ENCODE measurements at places on chromosomes 16 and 17.

- H3K4me1 ChIP-seq: no peaks in the 10 kb centered on the region
- no peak for DNase-seq
- no peaks in the 10 kb centered on the region for H3K36me3 ChIP-seq
These were observed 41.0 kb upstream of the ZNF469 start for GRCh38 chr16:88341551-88342290.

DNA sequence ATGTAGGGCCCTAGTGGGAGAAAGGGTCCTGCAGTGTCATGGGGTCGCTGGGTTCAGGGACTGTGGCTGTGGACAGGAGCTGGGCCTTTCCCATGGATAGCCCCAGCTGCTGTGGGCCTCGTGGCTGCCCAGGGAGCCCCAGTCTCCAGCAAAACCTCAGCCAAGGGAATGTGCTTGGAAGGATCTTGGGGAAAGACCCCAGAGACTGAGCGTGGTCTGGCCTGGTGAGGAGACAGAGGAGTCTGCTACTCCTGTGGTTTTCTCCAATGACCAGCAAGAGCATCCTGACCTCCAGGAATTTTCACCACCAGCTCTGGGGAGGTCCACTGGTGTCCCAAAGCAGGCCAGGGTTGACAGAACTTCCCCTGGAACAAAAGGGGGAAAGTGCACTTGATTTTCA lies 42.3 kb downstream of the RNF112 start:
- H3K4me3 ChIP-seq: no peak overlapping the region
- no peak for DNase-seq
- no peaks in the 10 kb centered on the region for H3K36me3 ChIP-seq
- H3K27me3 ChIP-seq: peaks cover 47% of the 10 kb centered on the region

GRCh38 chr17:63443053-63443452 lies 3.1 kb downstream of the CYB561 start:
- H3K4me3 ChIP-seq: no peak overlapping the region
- H3K27ac ChIP-seq: peak overlapping the region; percentile 11
- H3K36me3 ChIP-seq: no peaks in the 10 kb centered on the region
- DNase-seq: no peak
- peaks cover 50% of the 10 kb centered on the region for H3K27me3 ChIP-seq
- peaks cover 44% of the 10 kb centered on the region for H3K4me1 ChIP-seq

DNA sequence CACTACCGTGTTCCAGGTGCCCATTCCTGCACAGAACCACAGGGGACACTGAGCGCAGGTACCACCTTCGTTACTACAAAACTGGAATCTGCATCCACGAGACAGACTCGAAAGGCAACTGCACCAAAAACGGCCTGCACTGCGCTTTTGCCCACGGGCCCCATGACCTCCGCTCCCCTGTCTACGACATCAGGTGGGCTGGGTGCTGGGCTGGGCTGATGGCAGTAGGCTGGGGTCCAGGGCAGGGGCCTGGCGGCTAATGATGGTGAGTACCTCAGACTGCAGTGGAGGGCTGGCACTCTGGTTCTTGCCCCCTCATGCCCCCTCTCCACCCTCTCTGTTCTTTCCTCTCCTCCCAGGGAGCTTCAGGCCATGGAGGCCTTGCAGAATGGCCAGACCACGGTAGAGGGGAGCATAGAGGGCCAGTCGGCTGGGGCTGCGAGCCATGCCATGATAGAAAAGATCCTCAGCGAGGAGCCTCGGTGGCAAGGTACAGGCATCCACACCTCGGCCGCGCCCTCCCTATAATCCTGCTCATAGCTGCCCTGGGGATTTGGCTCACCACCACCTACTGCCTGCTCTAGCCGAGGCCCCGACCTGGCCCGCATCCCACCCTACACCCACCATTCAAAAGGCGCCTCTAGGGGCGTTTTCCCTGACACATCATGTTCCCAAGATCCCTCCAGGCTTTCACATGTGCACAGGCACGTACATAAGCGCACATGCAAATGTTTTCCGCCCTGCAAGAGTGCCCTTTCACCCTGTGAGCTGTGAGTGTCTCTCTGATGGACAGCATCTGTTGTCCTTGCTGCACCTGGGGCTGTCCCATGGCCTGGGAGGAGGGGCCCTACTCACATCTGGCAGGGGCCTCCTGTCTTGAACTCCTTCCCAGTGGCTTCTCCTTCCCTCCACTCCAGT lies 27.7 kb downstream of the UNK start:
- H3K36me3 ChIP-seq: peaks cover 16% of the 10 kb centered on the region
- H3K27me3 ChIP-seq: no peaks in the 10 kb centered on the region
- no peaks in the 10 kb centered on the region for H3K4me1 ChIP-seq
- DNase-seq: no peak
- no peak overlapping the region for H3K4me3 ChIP-seq

- H3K4me1 ChIP-seq: peaks cover 12% of the 10 kb centered on the region
- no peaks in the 10 kb centered on the region for H3K27me3 ChIP-seq
- no peak overlapping the region for H3K27ac ChIP-seq
- no peak for DNase-seq
- no peak overlapping the region for H3K4me3 ChIP-seq
- no peaks in the 10 kb centered on the region for H3K36me3 ChIP-seq
These were observed 59.4 kb downstream of the EFCAB5 start for GRCh38 chr17:30000755-30001257.

- no peak for DNase-seq
- H3K27ac ChIP-seq: no peak overlapping the region
- no peaks in the 10 kb centered on the region for H3K36me3 ChIP-seq
- peaks cover 56% of the 10 kb centered on the region for H3K27me3 ChIP-seq
These were observed 76.2 kb downstream of the CCT6B start for GRCh38 chr17:34885076-34885475.

DNA sequence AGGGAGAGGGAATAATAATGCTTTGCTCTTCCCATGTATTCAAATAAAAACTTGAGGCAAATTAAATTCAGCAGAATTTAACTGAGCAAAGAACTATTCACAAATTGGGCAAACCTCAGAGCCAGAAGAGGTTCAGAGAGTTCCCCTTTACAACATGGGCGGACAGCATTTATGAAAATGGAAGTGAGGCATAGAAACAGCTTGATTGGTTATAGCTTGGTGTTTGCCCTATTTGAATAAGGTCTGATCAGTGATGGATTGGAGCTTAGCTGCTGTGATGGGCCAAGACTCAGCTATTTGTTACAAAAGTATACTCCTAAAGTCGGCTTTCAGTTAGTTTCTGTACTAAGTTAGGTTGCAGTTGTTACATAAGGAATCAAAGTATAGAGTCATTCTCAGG lies 63.0 kb downstream of the TMEM100 start:
- DNase-seq: no peak
- no peaks in the 10 kb centered on the region for H3K4me1 ChIP-seq
- no peaks in the 10 kb centered on the region for H3K36me3 ChIP-seq
- H3K27me3 ChIP-seq: peaks cover 8% of the 10 kb centered on the region

GRCh38 chr16:65667011-65667578 lies 545.2 kb upstream of the CDH11 start:
- no peaks in the 10 kb centered on the region for H3K4me1 ChIP-seq
- H3K4me3 ChIP-seq: no peak overlapping the region
- H3K36me3 ChIP-seq: no peaks in the 10 kb centered on the region
- H3K27me3 ChIP-seq: no peaks in the 10 kb centered on the region

DNA sequence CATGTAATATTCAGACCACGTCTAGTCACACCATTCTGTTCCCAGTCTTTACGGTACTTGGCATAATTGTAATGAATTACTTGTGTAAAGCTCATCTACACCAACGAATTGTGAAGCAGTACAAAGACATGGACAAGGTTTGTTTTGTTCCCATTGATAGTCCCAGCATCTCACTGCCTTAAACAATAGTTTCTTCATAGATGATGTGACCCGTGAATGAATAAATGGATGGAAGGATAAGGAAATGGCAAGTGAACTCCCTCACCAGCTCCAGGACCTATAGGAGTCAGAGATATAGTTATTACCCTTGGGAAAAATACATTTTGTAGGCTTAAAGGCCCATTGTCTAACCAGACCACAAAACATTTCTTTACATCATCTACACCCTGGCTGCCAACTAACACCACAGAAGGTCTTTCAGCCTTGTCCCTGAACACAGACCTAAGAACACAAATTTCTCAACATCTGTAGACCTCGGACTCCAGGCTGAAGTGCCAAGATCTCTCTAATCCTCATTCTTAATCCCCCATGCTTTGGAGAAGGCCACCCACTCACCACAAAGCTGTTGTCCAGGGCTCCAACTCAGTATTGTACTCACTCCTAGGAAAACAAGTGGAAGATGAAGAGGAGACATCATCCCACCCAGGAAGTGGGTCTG lies 38.2 kb downstream of the MAF start:
- H3K4me3 ChIP-seq: no peak overlapping the region
- peaks cover 27% of the 10 kb centered on the region for H3K27me3 ChIP-seq
- no peaks in the 10 kb centered on the region for H3K4me1 ChIP-seq
- H3K36me3 ChIP-seq: no peaks in the 10 kb centered on the region
- H3K27ac ChIP-seq: no peak overlapping the region

- no peak overlapping the region for H3K4me3 ChIP-seq
- H3K27me3 ChIP-seq: peaks cover 60% of the 10 kb centered on the region
- H3K27ac ChIP-seq: peak overlapping the region; percentile 22
- no peaks in the 10 kb centered on the region for H3K36me3 ChIP-seq
These were observed 51.8 kb downstream of the SMPD3 start for GRCh38 chr16:68396481-68396880.

GRCh38 chr17:47955497-47956461 lies 1.9 kb downstream of the PRR15L start:
- no peak for DNase-seq
- no peak overlapping the region for H3K27ac ChIP-seq
- H3K4me3 ChIP-seq: no peak overlapping the region
- H3K4me1 ChIP-seq: no peaks in the 10 kb centered on the region

DNA sequence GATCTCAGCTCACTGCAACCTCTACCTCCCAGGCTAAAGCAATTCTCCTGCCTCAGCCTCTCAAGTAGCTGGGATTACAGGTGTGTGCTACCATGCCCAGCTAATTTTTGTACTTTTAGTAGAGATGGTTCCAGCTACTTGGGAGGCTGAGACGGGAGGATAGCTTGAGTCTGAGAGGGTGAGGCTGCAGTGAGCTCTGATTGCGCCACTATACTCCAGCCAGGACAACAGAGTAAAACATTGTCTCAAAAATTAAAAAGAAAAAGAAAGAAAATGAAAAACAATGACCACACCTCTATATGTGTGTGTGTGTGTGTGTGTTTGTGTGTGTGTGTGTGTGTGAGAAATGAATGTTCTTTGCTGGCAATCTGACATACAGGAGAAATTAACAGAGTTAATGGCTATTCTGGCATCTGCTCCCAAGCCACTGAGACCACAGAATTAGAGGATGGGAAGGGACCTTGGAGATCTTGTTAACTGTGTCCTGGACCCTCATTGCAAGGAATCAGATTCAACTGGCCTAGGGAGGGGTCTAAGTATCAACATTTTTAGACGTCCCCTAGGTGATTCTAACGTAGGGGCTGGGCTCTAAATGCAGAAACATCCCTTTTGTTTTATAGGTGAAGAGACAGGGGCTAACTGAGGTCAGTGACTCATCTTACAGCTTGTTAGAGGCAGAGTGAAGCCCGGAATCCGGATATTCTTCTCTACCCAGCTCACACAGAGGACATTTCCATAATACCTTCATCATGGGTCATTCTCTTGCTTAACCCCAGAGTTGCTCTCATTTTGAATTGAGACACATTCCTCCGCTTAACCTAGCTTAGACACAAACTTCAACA lies 16.4 kb upstream of the MARCHF10 start:
- no peak for DNase-seq
- H3K4me3 ChIP-seq: no peak overlapping the region
- H3K27me3 ChIP-seq: peaks cover 21% of the 10 kb centered on the region
- H3K4me1 ChIP-seq: peaks cover 5% of the 10 kb centered on the region

- H3K36me3 ChIP-seq: no peaks in the 10 kb centered on the region
- no peak overlapping the region for H3K4me3 ChIP-seq
- H3K27ac ChIP-seq: no peak overlapping the region
- no peaks in the 10 kb centered on the region for H3K27me3 ChIP-seq
- H3K4me1 ChIP-seq: no peaks in the 10 kb centered on the region
These were observed 17.3 kb downstream of the LGALS3BP start for GRCh38 chr17:78962345-78962983.

GRCh38 chr17:59712862-59713261 lies 5.4 kb downstream of the VMP1 start:
- no peak for DNase-seq
- H3K4me1 ChIP-seq: peaks cover 26% of the 10 kb centered on the region
- H3K27me3 ChIP-seq: no peaks in the 10 kb centered on the region
- no peak overlapping the region for H3K27ac ChIP-seq

DNA sequence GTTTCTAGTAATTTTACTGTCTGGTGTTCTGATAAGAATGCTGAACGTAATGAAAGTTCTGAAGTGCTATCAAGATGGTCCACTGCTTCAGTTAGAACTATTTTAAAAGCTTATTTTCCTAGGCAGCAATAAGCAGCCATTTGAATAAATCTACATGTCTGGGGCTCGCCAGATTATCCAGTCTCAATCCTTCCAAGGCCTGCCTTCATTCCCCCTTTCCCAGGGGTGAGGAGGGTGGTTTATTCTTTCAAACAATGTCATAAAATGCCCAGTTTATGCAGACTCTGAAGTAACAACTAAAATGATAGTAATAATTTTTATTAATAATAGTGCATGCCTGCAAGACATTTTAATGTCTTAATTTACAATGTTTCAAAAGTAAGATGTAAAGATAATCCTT lies 2.4 kb downstream of the CDH11 start:
- no peak for DNase-seq
- H3K27me3 ChIP-seq: peaks cover 57% of the 10 kb centered on the region
- H3K4me3 ChIP-seq: no peak overlapping the region

- peaks cover 5% of the 10 kb centered on the region for H3K4me1 ChIP-seq
- H3K4me3 ChIP-seq: no peak overlapping the region
- H3K36me3 ChIP-seq: no peaks in the 10 kb centered on the region
- no peak for DNase-seq
These were observed 24.3 kb downstream of the ITGB3 start for GRCh38 chr17:47277921-47278320.

- no peaks in the 10 kb centered on the region for H3K36me3 ChIP-seq
- H3K4me1 ChIP-seq: no peaks in the 10 kb centered on the region
- DNase-seq: no peak
- no peak overlapping the region for H3K27ac ChIP-seq
These were observed 567.9 kb upstream of the CDH11 start for GRCh38 chr16:65689726-65690125.

DNA sequence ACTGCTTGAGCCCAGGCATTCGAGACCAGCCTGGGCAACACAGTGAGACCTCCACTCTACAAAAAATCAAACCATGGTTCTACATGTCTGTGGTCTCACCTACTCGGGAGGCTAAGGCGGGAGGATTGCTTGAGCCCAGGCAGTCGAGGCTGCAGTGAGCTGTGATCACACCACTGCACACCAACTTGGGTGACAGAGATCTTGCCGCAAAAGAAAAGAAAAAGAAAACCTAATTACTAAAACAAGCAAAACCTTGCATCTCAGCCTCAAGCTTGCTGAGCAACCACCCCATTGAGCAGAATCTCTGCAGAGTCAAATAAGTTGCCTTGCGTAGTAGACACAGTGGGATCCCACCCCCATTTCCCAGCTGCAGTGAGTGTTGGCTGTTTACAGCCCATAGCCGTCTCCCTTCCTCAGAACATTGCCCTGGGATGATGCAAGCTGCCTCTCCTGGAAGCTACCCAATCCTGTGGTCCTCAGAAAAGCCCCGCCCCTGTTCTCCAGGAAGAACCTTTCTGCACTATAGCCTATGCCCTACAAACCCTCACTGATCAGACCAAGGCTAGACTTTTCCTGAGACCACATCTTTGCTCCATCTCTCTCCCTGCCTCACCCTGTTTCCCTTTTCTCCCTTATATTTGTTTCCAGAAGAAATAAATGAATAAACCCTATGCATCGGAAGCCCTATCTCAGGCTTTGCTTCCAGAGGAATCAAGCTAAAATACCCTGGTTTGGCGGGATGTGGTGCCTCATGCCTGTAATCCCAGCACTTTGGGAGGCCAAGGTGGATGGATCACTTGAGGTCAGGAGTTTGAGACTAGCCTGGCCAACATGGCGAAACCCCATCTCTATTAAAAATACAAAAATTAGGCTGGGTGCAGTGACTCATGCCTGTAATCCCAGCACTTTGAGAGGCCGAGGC lies 16.7 kb upstream of the ERN2 start:
- no peaks in the 10 kb centered on the region for H3K36me3 ChIP-seq
- H3K27me3 ChIP-seq: peaks cover 17% of the 10 kb centered on the region
- H3K4me1 ChIP-seq: peaks cover 2% of the 10 kb centered on the region
- no peak overlapping the region for H3K27ac ChIP-seq

All from activated naive CD4-positive, alpha-beta T cell treated with anti-CD3 and anti-CD28 coated beads, Interleukin-2, amount 10 ng/mL, durations not matched to agents 7 days and 5 days (primary cell).